ENCODE measurements at places on chromosomes 13 and 19.

- no peak for DNase-seq
Measured at GRCh38 chr13:48896312-48896711, 79.4 kb upstream of the FNDC3A start.

- no peak for DNase-seq
Measured at GRCh38 chr19:10293637-10294367, 4.0 kb downstream of the ICAM5 start.

- no peak for DNase-seq
Measured at GRCh38 chr19:2550431-2551171, 74.7 kb downstream of the GADD45B start.

- no peak for DNase-seq
Measured at GRCh38 chr19:7925171-7925851, 624 bp downstream of the CTXN1 start.

GRCh38 chr13:30375265-30375835 lies 46.9 kb upstream of the UBE2L5 start:
- no peak for DNase-seq

DNA sequence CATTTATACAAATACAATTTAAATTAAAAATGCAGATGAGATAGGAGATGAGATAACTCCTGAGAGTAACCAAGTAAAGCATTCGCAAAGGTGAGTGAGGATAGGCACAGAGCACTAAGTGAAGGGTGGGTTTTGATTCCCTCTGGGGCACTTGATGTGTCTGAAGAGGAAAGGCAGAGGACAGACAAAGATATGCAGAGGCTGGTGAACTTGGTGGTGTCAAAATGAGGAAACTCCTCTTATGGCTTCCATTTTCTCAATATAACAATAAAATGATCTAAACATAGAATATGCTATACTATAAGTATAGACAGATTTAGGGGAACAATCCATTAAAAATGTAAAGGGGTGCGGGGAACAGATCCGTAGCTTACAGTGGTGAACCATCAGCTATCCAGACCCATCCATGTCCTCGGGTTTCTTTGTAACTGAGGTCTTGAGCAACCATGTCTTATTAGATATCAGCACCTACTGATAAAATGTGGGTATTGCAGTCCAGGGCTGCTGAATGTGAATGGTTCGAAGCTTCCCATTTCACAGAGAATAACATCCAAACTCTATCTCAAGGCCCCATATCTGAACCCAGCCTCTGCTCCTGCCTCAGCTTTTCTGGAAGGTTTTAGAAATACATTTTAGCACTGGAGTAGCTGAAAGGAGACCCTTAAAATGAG lies 73.9 kb upstream of the SLC10A2 start:
- DNase-seq = no peak

DNA sequence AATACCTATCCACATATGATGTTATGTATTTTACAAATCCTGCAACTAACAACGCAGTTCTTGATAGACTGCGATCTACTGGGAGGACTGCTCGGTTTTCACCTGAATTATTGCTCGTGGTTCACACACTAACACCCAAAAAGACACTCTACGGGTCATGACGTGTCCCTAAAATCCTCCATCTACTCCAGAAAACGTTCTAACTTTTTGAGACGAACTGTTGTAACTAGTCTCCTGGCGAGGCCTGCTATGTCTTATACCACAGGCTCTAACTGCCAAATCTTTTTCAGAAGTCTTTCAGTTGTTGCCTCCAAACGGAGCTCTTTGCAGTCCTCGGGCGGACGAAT lies 108.2 kb downstream of the KCNRG start:
- no peak for DNase-seq

GRCh38 chr13:110045202-110045601 lies 258.8 kb upstream of the IRS2 start:
- DNase-seq = no peak

GRCh38 chr13:63421123-63421522 lies 2005.5 kb upstream of the PCDH20 start:
- no peak for DNase-seq

GRCh38 chr13:101545521-101545920 lies 93.0 kb downstream of the ITGBL1 start:
- DNase-seq = no peak

DNA sequence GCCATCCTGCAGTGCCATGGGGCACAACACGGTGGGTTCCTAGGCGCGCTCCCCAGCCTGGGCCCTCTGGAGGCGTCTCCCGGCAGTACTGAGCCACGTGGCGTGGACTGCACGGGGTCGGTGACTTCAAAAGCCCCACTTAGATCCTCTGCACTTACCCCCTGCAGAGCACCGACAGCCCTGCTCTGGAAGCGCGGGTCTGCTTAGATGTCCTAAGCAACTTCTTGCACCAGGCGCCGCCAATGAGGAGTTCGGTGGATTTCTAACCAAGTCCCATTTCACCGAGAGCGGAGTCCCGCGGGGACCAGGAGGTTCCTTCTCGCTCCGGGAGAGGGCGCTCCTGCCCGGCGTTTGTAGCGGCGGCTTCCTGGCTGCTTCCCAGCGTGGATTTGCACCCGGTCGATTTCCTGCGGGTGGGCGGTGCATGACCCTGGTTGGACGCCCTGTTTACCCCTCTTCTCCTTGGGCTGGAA lies 25.2 kb upstream of the ZNF845 start:
- no peak for DNase-seq

DNA sequence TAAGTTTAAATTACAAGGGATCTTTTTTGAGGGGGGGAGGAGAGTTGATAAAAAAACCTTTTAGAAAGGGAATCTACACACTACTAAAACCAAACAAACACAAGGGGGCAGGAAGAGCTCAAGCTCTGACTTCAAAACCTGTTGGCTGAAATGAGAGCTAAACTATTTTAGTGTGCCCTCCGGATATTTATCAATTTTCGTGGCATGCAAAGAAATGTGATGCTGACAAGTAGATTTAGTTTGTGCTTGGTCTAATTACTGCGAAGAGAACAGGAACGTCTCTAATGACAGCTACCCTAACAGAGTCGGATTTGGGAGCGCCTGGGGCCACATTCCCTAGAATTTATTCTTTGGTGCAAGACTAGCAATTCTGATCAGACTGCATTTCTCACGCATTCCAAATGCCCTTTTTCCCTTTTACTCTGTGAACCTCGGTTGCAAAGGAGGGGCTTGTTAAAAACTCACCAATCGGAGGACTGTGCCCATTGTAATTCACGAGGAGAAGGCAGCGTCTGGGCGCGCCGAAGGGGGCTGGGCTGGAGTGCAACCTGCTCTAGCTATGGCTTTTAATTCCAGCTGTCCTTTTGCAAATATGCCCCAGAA lies 802 bp upstream of the FREM2 start:
- no peak for DNase-seq

DNA sequence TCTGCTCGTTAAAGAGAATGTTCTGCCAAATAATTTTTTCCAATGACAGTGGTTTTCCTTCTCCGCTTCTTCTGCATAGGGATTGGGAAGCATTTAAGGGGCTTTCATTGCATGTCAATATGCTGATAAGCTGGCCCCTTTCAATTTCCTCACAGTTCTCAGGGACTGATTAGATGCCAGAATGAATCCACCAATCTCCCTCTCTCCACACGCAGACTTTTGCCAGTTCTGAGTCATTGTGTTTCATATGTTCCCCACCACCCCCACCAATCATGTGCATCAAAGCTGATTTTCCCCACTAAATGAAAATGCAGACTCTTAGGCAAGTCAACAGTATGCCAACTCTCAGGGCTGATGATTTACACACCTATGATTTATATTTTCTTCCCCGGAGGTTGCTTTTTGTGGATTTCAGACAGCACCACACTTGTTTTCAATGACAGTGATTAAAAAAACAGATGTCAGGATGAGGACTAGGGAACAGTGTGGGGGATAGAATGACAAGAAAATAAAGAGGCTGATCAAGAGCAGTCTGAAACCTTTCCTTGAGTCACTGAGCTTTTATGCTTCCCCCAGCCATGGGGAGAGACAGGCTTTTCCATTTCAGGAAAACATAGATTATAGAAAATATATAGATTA lies 47.9 kb upstream of the C13orf42 start:
- DNase-seq = no peak

DNA sequence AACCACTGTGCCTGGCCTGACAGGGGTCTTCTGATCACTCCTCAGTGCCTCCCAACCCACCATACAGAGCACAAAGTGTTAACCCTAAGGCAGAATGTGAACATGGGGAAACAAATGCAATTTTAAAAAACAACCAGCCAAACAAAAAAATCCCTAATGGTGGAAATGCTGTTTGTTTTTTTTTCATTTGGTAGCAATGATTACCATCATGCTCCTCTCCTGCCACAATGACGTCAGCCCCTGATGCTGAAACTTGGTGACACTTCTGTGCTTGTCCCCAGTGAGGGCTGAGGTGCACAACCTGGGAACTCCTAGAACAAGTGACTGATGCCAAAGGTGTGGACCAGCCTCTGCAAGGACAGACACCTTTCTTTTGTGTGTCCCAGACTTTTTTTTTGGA lies 4.0 kb upstream of the TSPAN16 start:
- no peak for DNase-seq

GRCh38 chr19:51002542-51003311 lies 1.3 kb upstream of the KLK8 start:
- no peak for DNase-seq

DNA sequence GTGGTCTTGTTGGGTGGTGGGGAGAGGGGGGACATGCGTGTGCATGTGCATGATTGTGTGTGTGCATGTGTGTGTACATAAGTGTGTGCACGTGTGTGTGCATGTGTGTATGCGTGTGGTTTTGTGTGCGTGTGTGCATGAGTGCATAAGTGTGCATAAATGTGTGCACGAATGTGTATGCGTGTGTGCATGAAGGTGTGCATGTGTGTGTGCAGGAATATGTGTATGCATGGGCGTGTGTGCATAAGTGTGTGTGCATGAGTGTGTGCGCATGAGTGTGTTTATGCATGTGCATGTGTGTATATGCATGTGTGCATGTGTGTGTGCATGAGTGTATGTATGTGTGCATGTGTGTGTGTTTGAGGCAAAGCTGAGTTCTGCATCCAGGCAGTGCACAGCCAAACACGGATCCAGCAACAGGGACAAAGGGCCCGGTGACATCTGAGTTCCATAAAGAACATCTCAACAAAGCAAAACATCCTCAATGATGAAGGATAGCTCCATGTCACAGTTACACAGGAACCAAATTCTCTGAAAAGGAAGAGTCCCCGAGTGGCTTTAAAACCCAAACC lies 86.0 kb upstream of the FARP1 start:
- DNase-seq = no peak

GRCh38 chr13:108402850-108403249 lies 133.3 kb downstream of the TNFSF13B start:
- no peak for DNase-seq

DNA sequence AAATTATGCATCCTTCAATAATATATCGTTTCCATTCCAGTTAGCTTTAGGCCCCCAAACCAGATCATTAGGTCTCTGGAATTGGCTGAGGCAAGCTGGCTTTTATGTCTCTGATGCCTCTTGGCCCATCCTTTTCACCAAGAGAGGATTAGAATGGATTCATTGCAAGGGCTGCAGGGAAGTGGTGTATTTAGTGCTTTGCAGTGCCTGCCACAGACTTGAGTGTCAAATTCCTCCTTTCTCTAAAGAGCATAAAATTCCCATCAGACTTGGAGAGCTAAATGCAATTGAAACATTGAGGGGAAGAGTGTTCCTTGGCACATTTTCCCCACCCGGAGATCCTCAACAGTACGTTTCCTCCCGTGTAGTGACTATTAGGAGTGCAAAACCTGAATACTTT lies 302.6 kb downstream of the ATP8A2 start:
- DNase-seq = no peak

DNA sequence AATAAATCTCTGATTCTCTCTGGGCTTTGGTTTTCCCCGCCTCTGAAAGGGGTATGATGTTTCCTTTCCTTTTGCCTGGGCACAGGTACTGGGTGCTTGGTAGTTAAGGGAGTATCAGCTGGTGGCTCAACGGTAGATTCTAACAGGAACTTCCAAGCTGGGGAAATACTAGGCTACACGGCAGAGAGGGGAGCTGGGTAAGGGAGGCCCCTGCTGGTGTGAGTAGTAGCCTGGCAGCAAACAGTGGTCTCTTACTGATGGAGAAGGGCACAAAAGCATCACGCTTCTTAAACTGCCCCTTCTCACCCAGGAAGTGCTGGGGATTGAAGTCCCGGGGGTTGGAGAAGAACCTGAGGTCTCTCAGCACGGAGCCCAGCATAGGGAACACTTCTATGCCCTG lies 26.9 kb upstream of the CYP2A7 start:
- peak; percentile 14 for DNase-seq

- DNase-seq = no peak
Measured at GRCh38 chr13:48506092-48506701, 26.7 kb downstream of the RCBTB2 start.

GRCh38 chr19:1491849-1492170 lies 829 bp downstream of the REEP6 start:
- no peak for DNase-seq

DNA sequence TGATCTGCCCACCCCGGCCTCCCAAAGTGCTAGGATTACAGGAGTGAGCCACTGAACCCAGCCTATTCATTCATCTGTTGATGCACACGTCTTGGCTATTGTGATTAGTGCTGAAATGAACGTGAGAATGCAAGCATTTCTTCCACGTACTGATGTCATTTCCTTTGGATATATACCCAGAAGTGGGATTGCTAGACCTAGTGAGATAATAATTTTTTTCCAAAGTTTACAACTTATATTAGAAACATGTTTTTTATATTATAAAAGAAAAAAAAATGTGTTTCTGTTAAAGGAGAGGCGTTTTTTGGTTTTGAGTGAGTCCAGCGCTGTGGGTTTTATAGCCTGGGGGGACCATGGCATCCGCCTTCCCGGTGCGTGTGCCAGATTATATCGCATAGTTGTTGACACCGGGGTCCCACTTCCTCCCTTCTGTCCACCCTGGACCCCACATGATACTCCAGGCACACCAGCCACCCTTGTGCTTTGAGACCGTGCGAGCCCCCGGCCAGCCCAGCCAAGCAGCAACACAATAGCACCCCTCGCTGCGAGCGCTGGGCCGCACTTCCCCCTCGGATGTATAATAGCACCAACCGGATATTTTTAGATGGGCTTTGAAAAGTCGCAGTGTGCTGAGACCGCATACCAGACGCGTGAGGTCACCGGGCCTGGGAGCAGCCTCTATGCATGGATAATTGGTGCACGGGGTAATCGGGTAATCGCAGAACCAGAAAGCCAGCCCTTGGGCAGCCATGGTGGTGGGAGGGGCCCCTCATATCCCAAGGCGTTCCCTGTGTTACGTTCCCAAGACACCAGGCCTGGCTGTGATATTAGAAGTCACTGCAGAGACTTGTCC lies 59.6 kb downstream of the MYO9B start:
- DNase-seq = peak; percentile 90

DNA sequence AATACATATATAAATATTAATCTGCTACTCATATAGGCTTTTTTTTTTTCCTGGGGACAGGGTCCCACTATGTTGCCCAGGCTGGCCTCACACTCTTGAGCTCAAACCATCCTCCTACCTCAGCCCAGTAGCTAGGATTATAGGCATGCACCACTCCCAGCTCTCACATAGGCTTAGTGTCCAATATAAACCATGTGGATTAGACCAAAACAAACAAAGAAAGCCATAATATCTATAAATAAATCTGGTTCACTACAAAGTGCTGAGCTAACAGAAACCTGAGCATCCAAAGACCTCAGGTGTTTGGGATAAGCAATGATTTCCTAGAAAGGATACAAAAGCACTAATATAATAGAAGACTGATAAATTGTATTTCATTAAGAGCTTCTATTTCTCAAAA lies 26.0 kb downstream of the TBC1D4 start:
- no peak for DNase-seq

GRCh38 chr19:46016426-46017094 lies 6.3 kb downstream of the PGLYRP1 start:
- peak; percentile 31 for DNase-seq

All from AG09319 (cell line).